Vagina (tissue), 2 donors: ENCODE measurements at places on chromosomes 1 and 21. TPM values are rescaled to one million over a fixed set of nuclear protein-coding genes. Genes with fewer than 3 reads are reported as not detected.

HUNK gene
- total RNA-seq: 0.74 TPM

- DNase-seq: no peak
These were observed 77.2 kb upstream of the USH2A start for GRCh38 chr1:216500273-216500967.

- no peak for DNase-seq
These were observed 82.1 kb downstream of the RAVER2 start for GRCh38 chr1:64826991-64827390.

DNA sequence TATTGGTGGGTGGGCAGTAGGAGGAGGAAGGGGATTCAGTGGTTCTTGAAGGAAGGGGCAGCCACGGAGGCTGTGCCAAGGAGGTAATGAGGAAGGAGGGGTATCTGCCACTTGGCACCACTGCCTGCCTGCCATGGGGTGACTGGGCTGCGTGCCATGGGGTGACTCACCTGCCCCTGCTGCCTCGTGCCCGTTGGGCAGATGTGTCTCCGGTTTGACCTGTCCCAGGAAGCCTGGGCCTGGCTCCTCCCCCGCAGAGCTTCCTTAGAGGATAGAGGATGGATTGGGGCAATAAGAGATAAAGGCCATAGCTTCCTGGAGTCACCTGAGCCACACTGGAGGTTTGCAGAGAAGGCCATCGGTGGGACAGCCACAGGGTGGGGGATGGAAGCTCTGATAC lies 1.7 kb downstream of the PADI3 start:
- no peak for DNase-seq
